ENCODE measurements at places on chromosomes 6 and 20. TPM values are rescaled to one million over a fixed set of nuclear protein-coding genes. Genes with fewer than 3 reads are reported as not detected.

DNA sequence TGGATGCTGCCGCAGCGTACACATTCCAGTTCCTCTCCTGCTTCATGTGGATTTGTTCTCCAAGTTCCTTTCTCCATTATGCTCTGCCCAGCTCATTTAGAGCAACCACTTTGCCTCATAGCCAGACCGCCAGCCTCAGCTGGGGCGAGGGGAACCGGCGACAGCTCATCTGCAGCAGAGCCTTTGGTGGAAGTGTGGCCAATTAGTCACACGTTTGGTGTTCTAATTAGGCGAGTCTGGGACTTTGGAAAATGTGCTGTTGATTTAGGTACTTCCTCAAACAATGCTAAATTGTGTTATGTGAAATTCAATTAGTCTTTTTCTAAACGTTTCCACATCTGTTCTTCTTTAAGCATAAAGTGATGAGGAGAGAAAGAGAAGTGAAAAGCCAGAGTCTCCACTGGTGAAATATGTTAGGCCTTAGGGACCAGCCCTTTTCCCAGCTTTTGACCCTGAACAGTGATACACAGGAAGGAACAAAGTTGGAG, 217.9 kb downstream of the TBX18 start:
- no peaks in the 10 kb centered on the region for H3K27me3 ChIP-seq
- no peak overlapping the region for H3K27ac ChIP-seq
- no peak overlapping the region for H3K4me3 ChIP-seq
- peak; percentile 72 for DNase-seq

- H3K27me3 ChIP-seq, result no peaks in the 10 kb centered on the region
- no peak overlapping the region for H3K27ac ChIP-seq
- no peaks in the 10 kb centered on the region for H3K36me3 ChIP-seq
- no peak overlapping the region for H3K4me3 ChIP-seq
- peaks cover 7% of the 10 kb centered on the region for H3K4me1 ChIP-seq
Measured at GRCh38 chr20:53157443-53158408, 185.6 kb downstream of the TSHZ2 start.

- H3K4me1 ChIP-seq, result peaks cover 6% of the 10 kb centered on the region
- H3K27me3 ChIP-seq, result no peaks in the 10 kb centered on the region
- H3K4me3 ChIP-seq, result no peak overlapping the region
- H3K27ac ChIP-seq, result peak overlapping the region; percentile 1
- DNase-seq, result peak; percentile 89
- H3K36me3 ChIP-seq, result peaks cover 28% of the 10 kb centered on the region
Measured at GRCh38 chr6:149840345-149841075, 23.6 kb downstream of the LRP11 start.

The SAMD10 gene
- total RNA-seq, result 1.5 TPM

GRCh38 chr6:159390381-159390780, 221.2 kb downstream of the FNDC1 start:
- DNase-seq, result peak; percentile 82
- H3K4me1 ChIP-seq, result peaks cover 12% of the 10 kb centered on the region

The TRMT11 gene
- total RNA-seq, result 21.9 TPM

The DCBLD1 gene
- total RNA-seq, result 6.8 TPM
